ENCODE measurements at places on chromosomes 2 and 18. TPM values are rescaled to one million over a fixed set of nuclear protein-coding genes. Genes with fewer than 3 reads are reported as not detected.

The SLC11A1 gene
- 5.0 TPM for total RNA-seq

The TUBB8B gene
- 0.11 TPM for total RNA-seq

DNA sequence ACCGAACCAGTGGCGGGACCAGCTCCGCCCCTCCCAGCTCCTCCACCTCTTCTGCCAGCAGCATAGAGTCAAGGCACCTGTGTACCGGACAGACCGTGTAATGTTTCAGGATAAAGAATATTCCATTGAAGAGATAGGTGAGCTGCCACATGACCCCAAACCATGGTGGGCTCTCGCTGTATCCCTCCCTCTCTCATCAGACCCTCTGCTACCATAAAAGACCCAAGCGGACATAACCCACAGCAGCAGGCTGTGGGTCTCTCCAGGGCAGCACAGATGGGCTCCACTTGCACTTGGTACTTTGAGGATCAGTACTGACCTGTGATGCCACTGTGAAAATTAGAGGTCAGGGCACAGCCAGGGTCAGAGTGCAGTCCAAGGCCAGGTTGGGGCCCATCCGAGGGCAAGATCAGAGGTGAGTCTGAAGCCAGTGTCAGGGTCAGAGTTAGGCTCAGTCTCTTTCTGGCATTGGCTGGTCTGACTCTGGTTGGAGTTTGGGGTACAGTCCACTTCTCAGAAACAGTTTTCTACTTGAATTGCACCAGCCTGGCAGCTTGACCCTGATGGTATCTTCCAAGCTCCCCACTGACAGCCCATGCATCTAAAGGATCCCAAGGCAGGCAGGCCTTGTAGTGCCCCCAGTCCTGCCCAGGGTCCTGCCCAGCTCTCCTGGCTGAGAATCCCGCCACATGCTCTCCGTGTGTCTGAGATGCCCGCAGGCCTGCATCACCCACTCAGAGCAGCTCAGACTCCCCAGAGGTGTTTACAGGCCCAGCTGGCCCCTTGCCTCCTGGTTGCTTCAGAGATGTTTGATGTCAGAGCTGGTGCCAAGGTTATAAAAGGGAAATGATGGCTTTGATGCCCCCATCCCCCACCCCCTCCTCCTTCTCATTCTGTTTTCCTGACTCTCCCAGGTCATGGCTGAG is 212.1 kb downstream of the DYSF start:
- DNase-seq: no peak
- H3K36me3 ChIP-seq: no peaks in the 10 kb centered on the region
- no peak overlapping the region for H3K27ac ChIP-seq
- no peaks in the 10 kb centered on the region for H3K27me3 ChIP-seq

- H3K4me1 ChIP-seq: no peaks in the 10 kb centered on the region
- H3K27ac ChIP-seq: no peak overlapping the region
- H3K27me3 ChIP-seq: no peaks in the 10 kb centered on the region
- no peak overlapping the region for H3K4me3 ChIP-seq
- no peaks in the 10 kb centered on the region for H3K36me3 ChIP-seq
Observed at GRCh38 chr18:34322365-34323289, 97.9 kb upstream of the NOL4 start.

Data from spinal cord (tissue), 10 donors.